NCI-H774 (cell line): ENCODE measurements at places on chromosomes 1 and 21.
A peak's percentile ranks its signal among the peaks of the same experiment; 100 is the strongest.

DNA sequence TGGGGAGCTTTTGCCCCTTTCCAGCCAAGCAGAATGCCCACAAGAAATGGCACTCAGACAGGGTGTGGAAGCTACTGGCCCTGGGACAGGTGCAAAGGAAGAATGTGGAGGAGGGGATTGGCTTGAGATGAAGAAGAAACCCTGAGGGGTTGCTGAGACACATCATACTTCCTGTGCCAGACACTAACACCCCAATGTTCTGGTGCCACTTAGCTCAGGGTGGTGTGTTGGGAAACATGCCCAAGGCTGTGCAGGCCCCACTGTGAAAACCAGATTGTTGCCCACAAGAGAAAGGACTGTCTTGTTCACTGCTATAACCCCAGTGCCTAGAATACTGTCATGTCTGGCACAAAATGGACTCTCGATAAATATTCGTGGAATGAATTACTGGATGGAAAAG, 9.9 kb upstream of the PAQR6 start:
- no peak for DNase-seq

- no peak for DNase-seq
These were observed 53.1 kb downstream of the HNRNPR start for GRCh38 chr1:23290836-23291565.

- DNase-seq = no peak
These were observed 142.6 kb downstream of the ESRRG start for GRCh38 chr1:216580538-216581057.

DNA sequence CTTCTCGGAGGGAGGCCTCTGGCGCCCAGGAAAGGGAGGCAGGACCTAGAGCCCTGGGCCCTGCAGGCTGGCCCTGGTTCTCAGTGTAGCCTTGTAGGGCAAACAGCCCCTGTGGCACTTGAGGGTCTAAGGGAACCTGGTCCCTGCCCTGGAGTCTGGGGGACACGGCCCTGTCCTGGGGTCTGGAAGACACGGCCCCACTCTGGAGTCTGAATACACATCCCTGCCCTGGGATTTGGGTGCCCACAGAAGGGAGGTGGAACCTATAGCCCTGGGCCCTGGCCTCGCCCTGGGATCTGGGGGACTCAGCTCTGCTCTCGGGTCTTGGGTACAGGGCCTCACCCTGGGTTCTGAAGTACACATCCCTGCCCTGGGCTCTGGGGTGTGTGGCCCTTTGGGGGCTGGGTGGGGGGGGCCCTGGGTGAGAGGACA, 97.9 kb downstream of the OBSCN start:
- DNase-seq = no peak

DNA sequence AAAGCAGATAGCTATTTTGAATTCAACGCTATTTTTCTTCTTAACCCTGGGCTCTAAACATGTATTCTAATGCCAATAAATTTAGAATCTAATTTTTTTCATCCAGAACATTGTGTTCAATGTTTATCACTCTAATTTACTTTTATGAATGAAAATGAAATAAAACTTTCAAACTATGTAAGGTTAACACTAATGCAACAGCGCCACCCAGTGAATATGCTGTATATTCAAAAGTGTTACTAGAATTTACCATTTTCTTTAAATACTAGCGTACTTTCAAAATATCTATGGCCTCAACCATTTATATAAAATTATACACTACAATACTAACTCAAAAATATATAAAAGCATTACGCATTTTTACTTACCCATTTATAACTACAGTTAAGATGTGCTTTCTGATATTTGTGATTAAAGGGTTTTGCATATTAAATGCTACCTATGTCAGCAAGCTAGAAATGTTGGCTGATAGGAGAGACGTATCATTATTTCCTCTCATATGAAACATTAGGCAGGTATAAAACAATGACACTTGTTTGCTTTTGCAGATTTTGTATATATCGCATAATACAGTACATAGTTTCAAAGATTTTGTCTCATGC, 5.9 kb upstream of the NUF2 start:
- peak; percentile 31 for DNase-seq

DNA sequence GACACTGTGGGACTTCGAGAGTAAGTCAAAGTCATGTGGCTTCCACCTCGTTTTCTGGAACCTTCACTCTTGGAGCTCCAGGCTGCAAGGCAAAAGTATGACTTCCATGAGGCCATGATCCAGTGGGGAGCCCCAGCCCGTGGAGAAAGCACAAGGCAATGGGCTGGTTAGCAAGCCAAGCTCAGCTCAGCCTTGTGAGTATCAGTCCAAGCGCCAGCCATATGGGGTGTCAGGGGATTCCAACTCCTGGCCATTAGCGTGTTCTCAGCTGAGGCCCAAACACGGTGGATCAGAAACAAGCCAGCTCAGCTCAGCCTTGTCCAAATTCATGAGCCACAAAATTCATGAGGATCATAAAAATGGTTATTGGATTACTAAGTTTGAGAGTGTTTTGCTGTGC, 261.0 kb downstream of the RHOU start:
- no peak for DNase-seq

GRCh38 chr1:171081314-171081753, 9.4 kb upstream of the FMO3 start:
- peak; percentile 8 for DNase-seq

- no peak for DNase-seq
These were observed 96.6 kb downstream of the WDR4 start for GRCh38 chr21:42782723-42783242.
